ENCODE measurements at places on chromosomes 5 and 9. TPM values are rescaled to one million over a fixed set of nuclear protein-coding genes. Genes with fewer than 3 reads are reported as not detected.

The TAF1L gene
- total RNA-seq = not detected

The CETN3 gene
- total RNA-seq = 7.1 TPM

The DRD1 gene
- total RNA-seq = under 0.01 TPM

The NR2F1-AS1 gene
- total RNA-seq = 30.3 TPM

The GLDC gene
- total RNA-seq = 0.32 TPM

The FGD3 gene
- total RNA-seq = under 0.01 TPM

The SHC3 gene
- total RNA-seq = 11.7 TPM

The DIPK1B gene
- 0.43 TPM for total RNA-seq

The PCDHGB1 gene
- 2.2 TPM for total RNA-seq

The TYRP1 gene
- 0.43 TPM for total RNA-seq

DNA sequence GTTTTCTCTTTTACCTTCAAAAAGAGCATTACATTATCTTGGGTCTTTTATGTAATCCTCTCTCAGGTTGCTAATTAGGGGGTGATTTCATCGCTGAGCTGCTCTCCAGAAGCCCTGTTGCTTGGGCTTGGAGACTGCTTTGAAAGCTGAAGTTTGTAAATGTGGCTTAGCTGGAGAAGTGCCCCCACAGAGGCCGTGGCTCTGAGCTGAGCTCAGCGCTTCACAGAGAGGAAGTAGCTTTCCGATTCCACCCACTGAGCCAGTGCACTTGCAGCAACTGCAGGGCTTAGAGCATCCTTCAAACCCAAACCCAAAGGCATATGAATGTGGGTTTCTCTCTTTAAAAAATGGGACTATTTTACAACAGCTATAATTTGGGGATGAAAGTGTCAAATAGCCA is 13.7 kb upstream of the NXNL2 start:
- DNase-seq = no peak

GRCh38 chr9:120901755-120902568 is 24.6 kb downstream of the TRAF1 start:
- DNase-seq = no peak

DNA sequence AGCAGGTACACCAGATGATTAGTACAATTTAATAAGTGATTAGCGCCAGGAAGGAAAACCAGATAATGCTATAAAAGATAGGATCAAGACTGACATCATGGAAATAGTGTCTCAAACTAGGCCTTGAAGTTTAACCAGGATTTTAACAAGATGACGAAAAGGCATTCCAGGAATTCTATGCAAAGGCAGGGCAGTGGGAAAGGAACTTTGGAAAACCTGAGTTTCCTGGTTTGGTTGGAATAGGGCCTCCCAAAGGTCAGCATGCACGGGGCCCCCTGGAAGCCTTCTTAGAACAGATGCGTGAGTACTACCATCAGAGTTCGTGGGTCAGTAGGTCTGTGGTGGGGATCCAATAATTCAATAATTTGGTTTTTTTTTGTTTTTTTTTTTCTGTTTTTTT is 935.2 kb upstream of the DMAC1 start:
- DNase-seq = peak; percentile 42

- DNase-seq = no peak
Measured at GRCh38 chr9:134635351-134636148, 6.1 kb upstream of the COL5A1 start.

DNA sequence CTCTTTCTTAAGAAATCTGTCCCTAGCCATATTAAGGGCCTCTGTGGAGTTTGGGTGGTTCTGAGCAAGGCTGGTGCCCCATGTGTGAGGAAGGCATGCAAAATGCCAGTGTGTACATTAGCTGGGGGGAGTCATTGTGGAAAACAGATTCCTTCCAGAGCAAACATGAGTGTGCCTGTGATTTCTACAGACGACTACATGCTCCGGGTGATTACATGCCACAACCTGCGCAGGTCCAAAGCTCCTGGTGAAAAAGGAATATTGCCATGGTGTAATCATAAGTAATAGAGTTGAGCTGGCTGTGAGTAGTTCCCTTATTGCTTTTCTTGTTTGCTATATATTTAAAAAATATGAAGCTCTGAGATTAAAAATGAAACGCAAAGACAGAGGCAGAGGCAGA is 102.1 kb downstream of the ACER2 start:
- DNase-seq = no peak

- no peak for DNase-seq
Measured at GRCh38 chr5:87536365-87536764, 123.6 kb upstream of the CCNH start.

GRCh38 chr9:135035781-135036760 is 51.4 kb upstream of the OLFM1 start:
- DNase-seq = no peak

GRCh38 chr9:34994260-34994899 is 4.8 kb downstream of the DNAJB5 start:
- peak; percentile 39 for DNase-seq

DNA sequence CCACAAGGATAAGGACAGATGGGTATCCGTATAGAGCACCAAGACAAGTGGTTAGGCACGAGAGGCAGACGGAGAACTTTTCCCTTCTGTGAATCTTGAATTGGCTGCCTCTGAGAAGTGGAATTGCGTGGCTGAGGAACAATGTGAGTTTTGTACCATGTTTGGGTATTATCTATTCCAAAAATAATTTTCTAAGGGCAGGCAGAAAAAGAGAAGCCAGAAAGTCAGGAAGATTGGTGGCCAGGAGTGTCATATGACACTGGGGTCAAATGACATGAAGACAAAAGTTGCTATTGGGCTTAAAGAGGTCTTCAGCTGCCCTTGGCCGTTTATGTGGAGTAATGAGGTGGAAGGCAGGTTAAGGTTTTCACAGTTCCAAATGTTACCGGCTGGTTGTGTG is 14.5 kb downstream of the HABP4 start:
- no peak for DNase-seq

DNA sequence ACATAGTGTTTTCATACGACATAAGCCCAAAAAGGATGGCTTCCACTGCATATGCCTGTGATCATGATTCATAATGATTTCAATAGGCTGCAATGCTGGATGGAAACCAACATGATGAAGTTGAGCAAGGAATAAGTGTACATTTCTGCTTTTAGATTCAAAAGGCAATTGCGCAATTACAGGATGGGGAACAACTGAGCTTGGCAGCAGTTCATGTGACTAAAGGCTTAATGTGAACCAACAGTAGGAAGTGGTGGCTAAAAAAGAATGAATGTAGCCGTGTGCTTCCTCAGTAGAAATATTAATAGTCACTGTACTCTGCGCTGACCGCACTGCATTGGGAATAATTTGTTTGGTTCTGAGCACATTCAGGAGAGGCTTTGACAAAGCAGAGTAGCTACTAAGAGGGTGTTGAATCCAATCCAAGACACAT is 51.2 kb downstream of the SLC1A3 start:
- DNase-seq = peak; percentile 99

DNA sequence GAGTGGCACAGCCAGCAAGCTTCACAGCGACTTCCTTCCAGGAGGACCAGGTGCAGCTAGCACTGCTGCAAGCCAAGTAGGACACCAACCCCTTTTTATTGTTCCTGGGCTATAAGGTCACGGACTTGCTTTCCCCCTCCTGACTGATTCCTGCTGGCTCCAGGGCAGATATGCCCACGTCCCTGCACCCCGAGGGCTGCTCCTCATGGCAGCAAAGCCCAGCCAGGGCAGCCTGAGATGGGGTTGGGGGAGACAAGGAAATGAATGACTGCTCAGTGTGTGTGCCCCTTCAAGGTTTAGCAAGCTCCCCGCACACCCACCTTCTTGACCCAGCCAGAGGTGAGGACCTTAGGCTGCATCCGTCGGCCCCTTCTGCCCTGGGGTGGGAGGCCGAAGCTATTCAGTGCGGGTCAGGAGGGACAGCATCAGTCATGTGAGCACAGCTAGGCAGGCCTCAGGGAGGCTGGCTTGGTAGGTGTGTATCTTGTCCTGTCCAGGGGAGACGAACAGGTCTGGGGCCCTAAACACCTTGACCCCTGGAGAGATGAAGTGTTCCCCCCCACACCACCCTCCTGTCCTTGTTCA is 136.2 kb upstream of the PHYKPL start:
- no peak for DNase-seq

GRCh38 chr5:97102010-97102470 is 40.4 kb downstream of the LIX1 start:
- DNase-seq = no peak

DNA sequence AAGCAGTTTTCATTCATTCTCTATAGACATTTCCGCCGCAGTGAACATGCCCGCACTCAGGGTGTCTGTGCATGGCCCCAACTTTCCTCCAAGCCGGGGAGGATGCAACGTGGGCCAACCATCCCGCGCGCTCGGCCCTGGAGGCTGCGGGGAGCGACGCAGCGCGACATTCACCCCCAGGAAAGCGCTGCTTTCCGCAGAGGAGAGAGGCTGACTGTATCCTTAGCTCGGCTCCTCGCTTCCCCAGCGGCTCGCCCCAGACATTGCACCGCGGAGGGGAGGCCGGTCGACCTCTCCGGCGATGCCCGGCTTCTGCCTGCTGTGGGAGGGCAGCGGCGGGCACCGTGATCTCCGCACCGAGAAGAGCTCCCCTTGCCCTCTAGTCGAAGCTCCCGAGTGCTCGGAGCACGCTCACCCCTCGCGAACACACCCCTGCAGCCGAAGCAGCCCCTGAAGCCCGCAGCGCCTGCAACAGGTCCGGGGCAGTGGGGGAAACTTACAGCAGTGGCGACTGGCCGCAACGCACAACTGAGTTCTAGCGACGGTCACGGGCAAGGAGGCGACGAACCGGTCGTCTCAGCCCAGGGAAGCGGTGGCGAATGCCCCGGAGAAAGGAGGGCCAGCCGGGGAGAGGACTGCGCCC is 600 bp downstream of the ENC1 start:
- peak; percentile 46 for DNase-seq

DNA sequence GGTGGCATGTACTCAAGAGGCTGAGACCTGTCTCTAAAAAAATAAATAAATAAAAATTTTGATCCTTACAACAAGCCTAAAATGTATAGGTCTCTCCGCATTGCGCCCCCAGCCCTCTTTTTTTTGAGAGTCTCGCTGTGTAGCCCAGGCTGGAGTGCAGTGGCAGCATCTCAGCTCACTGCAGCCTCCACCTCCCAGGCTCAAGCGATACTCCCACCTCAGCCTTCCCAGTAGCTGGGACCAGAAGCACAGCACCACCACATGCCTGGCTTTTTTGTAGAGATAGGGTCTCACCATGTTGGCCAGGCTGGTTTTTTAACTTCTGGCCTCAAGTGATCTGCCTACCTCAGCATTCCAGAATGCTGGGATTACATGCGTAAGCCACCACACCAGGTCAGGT is 2.2 kb upstream of the GARIN3 start:
- no peak for DNase-seq

DNA sequence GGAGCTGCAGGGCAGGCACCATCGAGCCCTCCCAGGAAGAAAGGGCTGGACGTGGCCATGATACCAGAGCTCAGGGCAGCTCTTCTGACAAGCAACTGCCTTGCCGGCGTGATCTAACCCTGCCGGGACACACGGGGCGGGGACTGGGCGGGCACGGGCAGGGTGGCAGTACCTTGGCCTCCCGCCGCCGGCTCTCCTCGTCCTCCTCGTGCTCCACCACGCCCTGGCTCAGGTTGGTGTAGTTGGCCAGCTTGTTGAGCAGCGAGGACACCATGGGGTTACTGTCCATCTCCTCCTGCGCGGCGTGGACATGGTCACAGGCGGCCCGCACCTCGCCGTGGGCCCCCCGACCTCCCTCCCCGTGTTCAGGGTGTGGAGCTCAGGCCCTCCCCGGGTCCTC is 18.5 kb downstream of the SLC12A7 start:
- DNase-seq = no peak

DNA sequence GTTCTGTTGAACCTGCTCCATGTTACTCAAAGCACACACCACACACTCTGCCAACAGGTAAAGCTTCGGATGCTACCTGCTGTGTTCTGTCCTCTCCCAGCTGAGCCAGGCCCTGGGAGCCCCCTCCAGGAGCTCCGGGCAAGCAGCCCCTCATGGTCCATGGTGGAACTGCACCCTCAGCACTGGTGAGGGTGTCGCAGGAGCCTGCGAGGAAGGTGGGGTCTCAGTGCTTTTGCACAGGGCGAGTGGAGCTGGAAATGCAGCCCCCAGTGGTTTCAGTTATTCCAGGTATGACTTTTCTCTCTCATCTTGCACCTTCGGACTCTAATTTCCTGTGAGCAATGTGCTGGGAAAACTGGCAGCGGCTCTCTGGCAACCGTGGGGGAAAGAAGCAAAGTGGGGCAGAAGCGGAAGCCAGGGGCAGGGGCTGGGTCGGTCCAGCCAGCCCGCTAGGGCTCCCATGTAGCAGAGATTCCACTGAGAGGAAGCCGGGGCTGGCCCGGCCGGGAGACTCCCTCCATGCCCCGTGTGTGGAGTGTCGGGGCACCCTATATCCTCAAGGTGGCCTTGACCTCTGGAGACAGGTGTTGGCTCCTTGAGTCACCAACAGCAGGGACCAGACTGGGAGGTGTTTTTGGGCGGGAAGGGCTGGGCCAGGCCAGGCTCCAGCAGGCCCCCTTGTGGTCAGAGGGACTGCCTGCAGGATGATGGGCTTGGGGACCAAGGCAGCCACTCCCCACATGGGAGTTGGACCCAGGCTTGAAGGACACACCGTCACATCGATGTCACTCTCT is 75.6 kb upstream of the PRSS3 start:
- DNase-seq = no peak

- no peak for DNase-seq
Measured at GRCh38 chr5:104421431-104421830, 858.8 kb upstream of the NUDT12 start.

DNA sequence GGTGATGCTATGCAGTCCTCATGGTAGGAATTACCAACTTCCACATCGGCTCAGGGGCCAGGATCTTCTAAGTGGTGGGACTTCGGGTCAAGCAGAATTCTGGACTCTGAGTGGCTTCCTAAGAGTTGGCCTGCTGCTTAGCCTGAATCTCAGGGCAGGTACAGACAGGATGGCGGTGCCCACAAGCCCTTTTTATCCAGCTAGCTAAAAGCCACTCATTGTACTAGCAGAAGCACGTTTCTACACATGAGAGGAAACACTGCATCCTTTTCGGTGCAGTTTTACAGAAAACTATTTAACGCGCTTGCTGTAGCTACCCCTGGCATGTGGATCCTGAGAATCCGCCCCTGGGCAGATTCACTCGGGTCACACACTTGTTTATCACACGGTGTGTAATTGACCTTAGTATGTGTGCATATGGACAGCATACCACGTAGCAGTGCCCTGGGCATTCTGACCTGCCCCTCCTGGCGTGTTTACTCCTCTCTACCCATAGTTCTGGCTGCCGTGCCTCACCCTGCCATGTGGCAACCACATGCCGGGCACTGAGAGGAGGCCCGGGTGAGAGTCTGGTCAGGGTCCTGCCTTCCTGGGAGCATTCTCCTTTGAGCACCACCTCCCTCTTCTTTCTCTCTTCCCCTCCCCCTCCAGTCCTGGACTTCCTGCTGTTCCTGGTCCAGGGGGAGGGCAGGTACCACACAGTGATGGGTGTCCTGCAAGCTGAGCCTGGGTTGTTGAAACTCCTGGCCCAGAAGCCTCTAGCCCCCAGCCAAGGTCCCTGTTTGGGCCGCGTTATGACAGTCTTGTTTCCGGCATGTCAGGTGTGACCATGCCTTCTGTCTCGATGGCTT is 65.9 kb downstream of the DAB2IP start:
- no peak for DNase-seq

- DNase-seq = no peak
Measured at GRCh38 chr5:35789732-35790456, 66.8 kb upstream of the IL7R start.
